ENCODE measurements at places on chromosomes 12 and 14.

DNA sequence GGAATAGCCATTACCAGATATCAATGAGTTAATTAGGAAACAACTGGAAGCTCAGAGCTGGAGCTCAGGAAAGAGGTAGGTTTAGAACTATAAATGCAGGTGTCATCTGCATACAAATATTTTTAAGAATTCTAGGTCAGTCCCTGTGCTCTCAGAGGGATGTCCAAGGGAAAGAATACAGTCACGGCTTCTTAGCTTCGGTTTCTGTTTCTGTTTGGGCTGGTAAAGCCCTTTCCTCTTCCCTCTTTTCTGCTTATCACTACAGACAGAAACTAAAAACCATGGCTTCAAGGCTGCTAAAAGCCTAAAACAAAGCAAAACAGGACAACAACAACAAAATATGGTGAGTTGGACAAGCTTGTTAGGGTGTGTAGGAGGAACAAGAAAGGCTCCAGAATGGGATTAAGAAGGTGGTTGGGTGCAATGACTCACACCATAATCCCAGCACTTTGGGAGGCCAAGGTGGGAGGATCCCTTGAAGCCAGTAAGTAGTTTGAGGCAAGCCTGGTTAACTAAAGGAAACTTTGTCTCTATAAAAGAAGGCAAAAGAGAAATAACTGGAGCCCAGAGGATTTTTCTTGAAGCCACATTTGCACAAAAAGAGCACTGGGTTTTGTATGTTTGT, 113.0 kb downstream of the SEC23A start:
- DNase-seq = no peak

- no peak for DNase-seq
These were observed 55.3 kb downstream of the ISCA2 start for GRCh38 chr14:74548881-74549280.

- DNase-seq = no peak
These were observed 76.0 kb upstream of the FZD10 start for GRCh38 chr12:130086248-130086647.

DNA sequence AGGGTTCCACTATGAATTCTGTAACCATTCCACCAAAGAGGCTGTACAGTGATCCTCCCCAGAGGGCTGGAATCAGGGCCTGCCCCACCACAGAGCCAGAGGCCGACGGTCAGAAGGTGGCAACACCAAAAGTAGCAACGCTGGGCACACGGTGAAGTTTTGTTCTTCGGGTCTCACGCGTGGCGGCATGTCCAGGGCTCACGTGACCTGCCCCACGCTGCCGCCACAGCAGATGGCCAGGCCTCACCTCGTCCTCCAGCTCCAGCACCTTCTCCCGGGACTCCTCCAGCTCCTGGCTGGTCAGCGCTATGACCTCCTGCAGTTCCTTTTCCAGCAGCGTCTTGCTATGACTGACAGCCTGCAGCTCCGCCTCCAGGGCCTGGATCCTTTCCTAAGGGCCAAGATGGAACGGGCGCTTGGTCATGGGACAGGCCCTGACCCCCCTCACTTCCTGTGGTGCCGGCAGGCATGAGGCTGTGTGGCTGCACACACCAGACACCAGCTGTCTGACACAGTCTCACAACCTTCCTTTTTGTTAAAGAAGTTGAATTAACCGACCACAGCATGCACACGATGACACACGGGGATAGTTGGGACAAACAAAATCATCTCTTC, 22.4 kb upstream of the ANKLE2 start:
- DNase-seq = no peak

- no peak for DNase-seq
These were observed 37.4 kb upstream of the PSMA6 start for GRCh38 chr14:35254736-35255135.

DNA sequence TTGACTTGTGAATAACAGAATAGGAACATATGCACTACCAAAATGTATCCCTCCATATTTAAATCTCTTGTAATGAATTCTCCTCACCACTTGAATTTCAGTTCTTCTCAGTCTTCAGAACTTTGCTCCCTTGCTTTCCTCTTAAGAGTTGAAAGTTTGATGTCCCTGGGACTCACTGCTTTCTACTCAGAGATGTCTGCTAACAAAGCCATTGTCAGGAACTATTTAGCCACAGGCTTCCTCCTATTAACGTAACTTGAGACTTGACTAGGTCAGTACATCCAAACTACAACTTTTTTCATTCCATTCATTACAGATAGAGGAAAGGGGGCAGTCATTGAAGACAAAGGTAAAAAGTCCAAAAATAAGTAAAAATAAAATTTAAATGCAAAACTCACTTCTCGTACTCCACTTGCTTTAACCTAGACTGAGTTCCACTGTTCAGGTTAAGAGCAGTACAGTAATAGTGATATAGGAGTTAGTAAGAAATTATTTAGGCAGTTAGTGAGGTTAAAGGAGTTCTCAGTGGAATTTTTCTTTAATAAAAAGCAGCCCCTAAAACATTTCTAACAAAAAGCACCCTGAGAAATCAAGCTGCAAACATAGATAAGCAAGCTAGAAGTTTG, 364.2 kb downstream of the SOX5 start:
- DNase-seq = no peak

- DNase-seq = no peak
These were observed 831 bp upstream of the NKX2-1 start for GRCh38 chr14:36520601-36521525.

DNA sequence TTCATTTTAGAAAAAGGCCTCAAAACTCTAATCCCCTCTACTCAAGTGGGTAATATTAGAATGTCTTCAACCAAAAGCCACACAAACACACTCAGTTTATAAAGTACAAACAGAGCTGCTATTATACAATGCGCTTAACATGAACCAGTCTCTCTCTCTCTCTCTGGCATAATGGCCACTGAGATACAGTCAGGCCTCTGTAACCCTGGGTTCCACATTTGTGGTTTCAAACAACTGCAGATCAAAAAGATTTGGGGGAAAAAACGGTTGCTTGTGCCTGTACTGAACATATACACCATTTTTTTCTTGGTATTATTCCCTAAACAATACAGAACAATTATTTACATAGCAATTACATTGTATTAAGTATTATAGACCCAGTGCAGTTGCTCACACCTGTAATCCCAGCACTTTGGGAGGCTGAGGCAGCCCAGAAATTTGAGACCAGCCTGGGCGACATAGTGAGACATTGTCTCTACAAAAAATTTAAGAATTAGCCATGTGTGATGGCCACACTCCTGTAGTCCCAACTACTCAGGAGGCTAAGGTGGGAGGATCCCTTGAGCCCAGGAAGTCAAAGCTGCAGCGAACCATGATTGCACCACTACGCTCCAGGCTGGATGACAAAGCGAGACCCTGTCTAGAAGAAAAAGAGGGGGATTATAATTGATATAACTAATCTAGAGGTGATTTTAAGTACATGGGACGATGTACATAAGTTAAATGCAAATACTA, 5.6 kb downstream of the SLC11A2 start:
- DNase-seq = no peak

GRCh38 chr12:111761706-111762105, 5.0 kb upstream of the ALDH2 start:
- DNase-seq = peak; percentile 47

GRCh38 chr14:74507840-74508239, 14.3 kb downstream of the ISCA2 start:
- DNase-seq = no peak

DNA sequence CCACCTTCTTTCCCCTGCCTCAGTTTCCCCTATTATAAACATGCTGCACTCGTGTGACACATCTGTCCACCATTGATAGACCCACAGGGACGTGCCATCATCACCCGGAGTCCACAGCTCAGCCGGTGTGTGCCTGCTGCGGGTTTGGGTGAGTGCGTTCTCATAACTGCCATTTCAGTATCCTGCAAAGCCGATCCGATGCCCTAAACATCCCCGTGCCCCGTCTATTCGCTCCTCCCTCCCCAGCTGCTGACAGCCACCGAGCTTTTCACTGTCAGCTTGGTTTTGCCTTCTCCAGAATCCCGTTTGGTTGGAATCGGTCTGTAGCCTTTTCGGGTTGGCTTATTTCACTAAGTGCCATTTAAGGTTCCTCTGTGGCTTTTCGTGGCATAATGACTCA, 3.9 kb downstream of the LRCOL1 start:
- DNase-seq = no peak

- DNase-seq = no peak
These were observed 100.0 kb downstream of the ARF6 start for GRCh38 chr14:49992901-49993339.

DNA sequence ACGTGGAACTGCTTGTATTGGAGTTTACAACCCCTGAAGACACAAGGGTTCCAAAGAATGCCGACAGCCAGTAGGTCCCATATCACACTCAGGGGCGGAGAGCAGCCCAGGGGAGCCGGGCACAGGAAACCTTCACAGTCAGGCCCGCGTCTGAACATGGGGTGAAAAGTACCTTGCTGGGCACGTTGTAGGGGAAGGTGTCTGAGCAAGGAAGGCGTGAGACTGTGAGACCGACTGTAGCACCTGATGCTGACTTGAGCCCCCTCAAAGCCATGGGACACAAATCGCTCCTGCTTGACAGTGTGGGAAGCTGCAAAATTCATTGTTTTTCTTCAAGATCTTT, 14.7 kb downstream of the RIMBP2 start:
- no peak for DNase-seq

DNA sequence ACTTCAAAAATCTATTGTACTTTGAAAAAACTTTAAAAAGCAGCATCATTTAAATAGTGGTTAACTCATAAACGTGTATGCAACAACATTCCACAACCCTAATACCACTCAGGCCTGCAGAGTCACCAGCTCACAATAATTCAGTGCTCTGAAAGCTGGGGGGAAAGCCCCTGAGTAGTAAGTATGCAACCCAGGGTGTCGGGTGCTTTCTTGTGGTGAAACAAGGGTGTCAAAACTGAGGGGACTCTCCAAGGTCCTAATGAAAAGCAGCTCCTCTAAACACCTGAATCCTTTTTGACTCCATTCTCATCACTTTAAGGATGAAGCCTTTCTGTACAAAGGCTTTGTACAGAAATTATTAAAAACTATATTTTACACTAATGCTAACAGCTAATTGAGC, 33.7 kb downstream of the FGFR1OP2 start:
- DNase-seq = peak; percentile 29

DNA sequence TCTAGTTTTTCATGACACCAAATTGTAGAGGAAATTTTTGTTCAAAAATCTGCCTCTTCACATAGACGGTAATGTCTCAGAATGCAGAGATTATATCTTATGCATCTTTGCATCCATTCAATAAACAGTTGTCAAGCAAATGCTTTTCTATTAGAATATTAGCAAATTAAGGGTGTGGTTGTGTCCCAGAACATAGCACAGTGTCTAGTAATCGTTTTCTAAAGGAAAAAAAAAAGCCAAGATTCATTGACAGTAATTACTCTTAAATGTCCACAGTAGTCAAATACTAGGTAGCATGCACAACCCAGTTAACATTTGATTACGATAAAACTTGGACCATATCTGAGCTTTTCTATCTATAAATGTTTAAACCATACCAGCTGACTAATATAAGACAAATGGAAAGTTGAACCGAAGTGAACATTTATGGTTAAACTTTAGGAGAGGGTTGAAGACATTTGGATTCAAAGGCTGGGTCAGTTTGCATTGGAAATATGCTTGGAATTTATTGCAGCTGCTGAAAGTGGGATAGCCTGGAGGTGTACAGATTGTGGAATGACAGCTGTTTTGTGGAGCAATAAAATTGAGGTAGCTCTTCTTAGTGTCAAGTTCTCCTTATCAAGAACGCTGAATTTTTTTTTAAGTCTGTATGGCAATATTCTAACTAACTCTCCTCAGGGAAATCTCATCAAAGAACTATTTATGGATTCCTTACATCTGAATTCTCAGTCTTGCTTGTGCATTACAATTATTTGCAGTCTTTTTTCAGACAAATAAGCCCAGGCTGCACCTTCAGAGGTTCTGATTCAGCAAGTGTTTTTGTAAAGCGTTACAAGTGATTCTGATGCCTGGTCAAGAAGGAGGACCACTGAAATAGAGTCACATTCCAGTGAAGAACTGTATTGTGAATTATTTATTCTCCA, 66.7 kb upstream of the ATP2B1 start:
- DNase-seq = no peak

GRCh38 chr14:68695326-68695768, 97.5 kb downstream of the ZFP36L1 start:
- no peak for DNase-seq

DNA sequence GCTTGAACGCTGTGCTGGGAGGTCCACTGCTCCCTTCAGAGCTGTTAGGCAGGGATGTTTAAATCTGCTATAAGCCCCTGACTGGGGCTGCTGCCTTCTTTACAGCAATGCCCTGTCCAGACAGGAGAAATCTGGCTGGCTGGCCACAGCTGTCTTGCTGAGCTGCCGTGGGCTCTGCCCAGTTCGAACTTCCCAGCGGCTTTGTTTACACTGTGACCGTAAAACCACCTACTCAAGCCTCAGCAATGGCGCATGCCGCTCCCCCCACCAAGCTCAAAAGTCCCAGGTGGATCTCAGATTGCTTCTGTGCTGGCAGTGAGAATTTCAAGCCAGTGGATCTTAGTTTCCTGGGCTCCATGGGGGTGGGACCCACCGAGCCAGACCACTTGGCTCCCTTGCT, 35.8 kb downstream of the CKAP4 start:
- no peak for DNase-seq

DNA sequence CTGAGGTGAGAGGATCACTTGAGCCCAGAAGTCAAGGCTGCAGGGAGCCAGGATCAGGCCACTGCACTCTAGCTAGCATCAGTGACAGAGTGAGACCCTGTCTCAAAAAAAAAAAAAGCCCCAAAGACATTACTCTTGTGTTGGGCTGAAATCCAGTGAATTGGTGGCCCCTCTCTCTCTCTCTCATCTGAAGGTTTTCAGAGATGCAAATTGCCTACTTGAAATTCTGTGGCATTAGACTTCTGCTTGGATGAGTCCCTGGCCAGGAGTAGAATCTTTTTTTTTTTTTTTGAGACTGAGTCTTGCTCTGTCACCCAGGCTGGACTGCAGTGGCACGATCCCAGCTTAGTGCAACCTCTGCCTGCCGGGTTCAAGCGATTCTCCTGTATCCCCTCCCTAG, 112.0 kb upstream of the ATF7IP start:
- no peak for DNase-seq

GRCh38 chr12:25995906-25996305, 37.4 kb downstream of the RASSF8 start:
- no peak for DNase-seq

DNA sequence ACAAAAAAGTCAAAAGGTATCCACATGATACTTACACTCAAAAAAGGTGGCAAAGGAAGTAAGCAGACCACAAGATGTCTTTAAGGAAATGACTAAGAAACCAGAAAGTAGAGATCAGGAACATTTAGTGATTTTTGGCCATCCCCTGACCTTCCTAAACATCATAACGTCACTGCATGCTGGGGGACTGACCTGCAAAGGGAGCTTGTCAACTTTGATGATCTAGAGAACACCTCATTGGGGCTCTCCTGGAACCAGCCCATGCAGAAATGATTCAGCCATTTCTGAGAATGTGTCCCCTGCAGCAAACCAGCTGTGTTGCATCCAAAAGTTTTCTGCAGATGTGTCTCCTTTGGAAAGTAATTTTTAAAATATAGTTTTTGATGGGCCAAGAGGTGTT, 152.2 kb upstream of the RASSF8 start:
- no peak for DNase-seq

All from germinal center (tissue), 1 donor.